ENCODE measurements at places on chromosomes 2 and 18.

DNA sequence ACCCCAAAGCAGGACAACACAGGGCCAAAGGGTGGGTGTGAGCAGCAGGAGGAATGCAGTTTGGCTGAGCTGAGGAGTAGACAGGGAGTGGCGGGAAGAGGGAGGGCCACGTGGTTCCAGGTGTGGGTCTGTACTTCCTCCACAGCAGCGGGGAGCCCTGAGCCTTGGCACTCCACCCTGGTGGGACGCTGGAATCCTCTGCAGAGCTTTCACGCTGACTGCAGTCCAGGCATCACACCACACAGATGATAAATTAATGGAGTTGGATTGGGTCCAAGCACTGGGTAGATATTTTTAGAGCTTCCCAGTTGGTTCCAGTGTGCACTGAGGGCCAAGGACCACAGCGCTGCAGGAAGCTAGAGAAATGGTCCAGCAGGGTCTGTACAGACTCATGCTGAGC is 67.0 kb upstream of the TMEM200C start:
- DNase-seq = no peak

DNA sequence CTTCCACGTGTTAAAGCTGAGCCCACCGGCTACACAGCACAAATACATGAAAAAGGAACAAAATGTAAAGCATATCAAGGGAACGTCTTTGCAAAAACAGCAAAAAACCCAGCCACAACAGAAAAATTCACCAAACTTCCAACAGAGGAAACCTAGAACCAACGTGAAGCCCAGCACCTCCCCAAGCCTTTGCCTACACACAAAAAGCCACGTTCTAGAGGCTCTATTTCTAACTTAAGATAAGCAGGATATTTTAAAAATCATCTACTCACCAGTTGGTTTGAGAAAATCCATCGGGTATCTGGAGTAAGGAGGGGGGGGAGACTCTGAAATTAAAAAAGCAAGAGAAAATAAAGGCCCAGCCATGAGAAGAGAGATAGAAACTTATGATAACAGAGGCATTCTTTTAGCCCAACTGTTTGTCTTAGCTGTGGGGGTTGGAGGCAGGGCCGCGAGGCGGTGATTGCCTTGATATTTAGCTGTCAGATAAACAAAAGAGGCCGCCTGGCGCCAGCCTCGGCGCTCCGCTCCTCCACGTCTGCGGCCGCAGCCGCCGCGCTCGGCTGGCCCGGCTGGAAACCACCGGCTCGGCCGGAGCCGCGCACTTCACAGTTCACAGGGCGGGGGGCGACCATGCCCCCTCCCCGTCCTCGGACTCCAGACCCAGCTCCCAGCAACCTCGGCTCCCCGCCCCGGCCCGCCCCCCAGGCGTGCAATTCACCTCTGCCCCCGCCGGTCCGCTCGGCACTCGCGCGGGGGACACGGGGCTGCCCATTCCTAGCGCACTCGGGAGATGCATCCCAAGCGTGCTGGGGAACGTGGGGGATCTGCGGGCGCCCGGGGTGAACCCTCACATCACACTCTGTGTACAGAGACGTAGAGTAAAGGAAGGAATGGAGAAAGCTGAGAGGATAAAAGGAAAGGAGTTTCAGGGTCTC is 2.4 kb downstream of the SMAD7 start:
- peak; percentile 73 for DNase-seq

GRCh38 chr2:109375656-109376055 is 238.1 kb downstream of the SEPTIN10 start:
- DNase-seq = no peak

- DNase-seq = no peak
These were observed 203.7 kb downstream of the MYO3B start for GRCh38 chr2:170381678-170382077.

- DNase-seq = no peak
These were observed 71.8 kb downstream of the NUP35 start for GRCh38 chr2:183195998-183196409.

- no peak for DNase-seq
These were observed 63.6 kb downstream of the SPOPL start for GRCh38 chr2:138565230-138565598.

- no peak for DNase-seq
These were observed 169.5 kb downstream of the GFPT1 start for GRCh38 chr2:69217333-69218080.

DNA sequence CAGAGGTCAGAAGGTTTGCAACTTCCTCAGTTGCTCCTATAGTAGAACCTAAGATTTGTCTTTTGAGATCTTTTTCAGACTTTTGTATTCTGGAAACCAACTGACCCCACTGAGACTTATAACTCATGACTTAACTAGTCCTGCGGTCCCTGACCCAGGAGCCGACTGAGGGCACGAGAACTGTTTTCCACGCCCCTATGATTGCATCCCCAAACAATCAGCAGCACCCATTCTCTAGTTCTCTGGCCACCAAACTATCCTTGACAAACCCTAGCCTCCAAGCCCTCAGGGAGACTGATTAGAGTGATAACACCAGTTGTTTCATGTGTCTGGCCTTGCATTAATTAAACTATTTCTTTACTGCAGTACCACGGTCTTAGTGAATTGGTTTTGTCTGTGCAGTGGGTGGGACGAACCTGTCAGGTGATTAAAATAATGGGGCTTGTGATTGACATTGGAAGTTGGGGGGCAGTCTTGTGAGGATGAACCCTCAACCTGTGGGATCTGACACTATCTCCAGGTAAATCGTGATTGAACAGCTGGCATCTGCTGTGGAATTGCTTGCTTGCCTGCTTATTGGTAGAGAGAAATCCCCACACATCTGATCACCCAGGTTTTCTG is 95.7 kb downstream of the B3GNT2 start:
- no peak for DNase-seq

DNA sequence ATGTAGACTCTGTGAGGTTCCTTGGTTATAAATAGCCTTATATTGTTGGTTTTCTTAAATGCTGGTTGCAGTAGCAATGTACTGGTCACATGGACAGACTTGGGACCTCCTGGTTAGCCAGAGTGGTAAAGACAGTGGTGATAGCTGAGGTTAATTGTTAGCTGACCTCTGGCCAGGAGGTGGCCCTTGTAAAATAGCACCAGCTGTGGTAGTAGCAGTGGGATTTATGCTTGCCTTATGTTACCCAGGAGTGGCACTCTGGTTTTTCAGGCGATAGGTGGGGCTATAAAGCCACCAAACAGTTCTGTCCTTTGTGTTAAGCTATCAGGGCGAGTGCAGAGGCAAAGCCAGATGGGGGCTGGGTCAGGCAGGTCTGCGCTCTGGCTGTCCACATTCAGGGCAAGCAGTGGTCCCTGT is 94.8 kb upstream of the SRD5A2 start:
- no peak for DNase-seq

DNA sequence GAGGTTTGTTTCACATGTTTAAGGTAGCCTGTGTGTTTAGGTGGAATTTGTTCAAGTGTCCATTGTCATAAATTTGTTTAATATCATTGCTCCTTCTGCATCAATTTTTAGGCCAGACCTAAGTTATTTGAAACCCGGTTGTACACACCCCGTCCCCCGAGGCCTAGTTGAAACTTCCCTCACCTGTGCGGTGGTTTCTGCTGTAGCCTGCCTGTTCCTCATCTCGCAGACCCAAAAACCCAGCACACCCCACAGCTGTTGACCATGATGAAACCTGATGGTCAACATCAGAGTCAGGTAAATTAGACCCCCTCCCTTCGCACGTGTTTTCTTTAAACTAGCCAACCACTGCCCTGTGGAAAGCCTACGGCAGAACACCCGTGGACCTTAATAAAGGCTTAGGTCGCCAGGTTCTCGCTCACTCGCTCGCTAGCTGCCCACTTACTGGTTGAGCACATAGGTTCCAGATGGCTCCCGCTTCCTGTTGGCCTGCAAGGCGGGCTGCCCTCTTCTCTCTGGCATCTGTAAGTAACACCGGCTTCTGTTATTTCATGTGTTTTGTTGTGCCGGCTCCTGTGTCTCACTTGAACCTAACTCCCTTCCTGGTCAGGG is 64.4 kb downstream of the EML6 start:
- DNase-seq = no peak

DNA sequence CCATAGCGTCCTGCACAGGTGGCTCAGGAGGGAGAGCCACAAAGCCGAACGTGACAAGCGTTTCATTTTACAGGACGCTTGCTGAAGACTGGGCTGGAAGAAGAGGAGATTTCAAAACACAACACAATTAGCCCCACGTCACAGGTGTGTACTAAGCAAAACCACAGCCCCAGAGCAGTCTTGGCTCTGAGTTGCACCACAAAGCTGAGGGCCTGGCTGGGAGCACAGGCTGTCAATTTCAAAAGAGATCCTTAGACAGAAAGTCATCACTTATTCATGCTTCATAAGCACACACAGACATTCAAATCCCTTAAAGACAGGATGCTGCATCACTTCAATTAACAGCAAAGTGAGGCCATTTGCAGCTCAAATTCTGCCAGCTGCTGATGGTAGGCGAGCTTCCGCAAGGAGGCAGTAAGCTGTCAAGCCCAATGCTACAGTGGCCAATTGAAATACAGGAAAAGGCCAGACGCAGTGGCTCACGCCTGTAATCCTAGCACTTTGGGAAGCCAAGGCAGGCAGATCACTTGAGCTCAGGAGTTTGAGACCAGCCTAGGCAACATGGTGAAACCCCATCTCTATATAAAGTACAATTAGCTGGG is 79.6 kb downstream of the SKA1 start:
- DNase-seq = no peak

DNA sequence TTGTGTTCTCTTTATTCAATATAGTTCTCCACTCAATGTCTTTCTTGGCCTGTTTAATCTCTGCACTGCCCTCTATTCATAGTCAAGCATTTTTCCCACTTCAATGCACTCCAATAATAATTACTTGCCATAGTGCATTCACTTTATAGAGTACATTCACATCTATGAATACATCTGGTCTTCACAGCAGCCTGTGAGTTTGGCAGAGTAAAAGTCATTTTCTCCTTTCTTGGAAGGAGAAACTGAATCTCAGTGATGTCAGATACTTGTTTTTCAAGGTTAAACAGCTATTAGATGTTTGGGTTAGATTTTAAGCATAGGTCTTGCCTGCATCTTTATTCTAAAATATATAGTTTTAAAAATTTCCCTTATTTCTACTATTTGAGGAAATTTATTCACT is 373.2 kb downstream of the TRIB2 start:
- DNase-seq = no peak

DNA sequence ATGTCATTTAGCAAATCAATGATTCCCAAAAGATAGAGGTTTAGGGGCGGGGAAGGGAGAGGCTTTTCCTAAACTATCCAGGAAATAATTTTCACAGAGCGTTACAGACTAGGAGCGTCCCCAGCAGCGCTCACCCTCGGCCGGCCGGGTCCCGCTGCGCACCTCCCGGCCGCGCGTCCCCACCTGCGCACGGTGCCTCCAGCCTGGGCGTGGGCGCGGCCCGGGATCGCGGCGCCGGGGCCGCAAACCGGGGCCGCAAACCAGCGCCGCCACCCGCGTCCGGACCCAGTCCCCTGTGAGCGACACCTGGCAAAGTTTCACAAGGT is 684 bp upstream of the ZCCHC2 start:
- no peak for DNase-seq

DNA sequence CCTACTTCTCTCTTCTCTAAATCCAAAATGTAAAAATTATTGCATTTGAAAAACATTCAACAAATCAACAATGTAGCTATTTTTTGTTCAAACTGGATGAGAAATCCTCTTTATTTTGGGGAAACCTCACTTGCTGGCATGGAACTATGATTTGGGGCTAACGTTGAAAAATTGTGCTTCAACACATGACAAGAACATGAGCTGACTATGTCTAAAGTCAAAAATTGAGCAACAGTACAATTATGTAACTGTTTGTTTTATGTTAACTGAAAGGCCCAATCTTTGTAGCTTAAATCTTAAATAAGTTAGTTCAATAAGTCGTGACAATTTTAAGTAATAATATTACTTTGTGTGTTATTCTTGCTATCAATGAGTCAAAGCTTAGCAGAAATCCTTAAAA is 67.3 kb downstream of the TMEFF2 start:
- no peak for DNase-seq

DNA sequence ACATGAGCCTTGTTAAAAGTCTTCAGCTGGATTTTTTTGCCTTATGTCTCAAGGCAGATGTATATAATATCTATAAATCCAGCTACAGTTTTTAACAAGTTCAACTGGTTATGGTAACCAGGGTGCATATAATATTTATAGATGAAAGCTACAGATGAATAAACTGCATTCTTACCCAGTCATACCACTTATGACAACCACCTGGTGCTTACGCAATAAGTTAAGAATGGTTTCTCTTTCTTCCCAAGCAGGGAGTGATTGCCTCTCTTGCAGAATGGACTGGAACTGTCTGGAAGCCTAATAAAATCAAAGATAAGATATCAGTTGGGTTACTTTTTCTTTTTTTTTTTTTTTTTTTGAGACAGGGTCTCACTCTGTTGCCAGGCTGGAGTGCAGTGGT is 19.6 kb downstream of the DHX57 start:
- no peak for DNase-seq

DNA sequence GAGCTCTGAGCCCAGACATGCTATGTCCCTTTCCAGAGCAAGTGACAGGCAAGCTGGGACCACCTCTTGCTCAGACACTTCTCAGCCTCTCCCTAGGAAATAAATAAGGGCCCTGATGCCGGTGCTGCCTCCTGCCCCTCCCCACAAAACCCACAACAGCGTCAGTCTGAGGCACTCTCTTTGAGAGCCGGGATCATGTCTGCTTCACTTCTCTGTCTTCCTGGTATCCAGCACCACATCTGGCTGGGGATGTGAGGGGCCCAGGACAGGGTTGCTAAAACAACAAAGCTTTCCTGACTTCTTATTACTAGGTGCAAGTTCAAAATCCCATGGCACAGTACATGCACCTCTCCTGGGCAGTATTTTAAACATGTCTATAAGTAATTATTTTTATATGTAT is 103.9 kb upstream of the GLI2 start:
- DNase-seq = no peak

- DNase-seq = peak; percentile 40
These were observed 6.7 kb downstream of the RAMP1 start for GRCh38 chr2:237866101-237866621.

GRCh38 chr2:65164426-65164891 is 34.6 kb upstream of the RAB1A start:
- no peak for DNase-seq

Measured in H4 (cell line).